ENCODE measurements at places on chromosomes 7 and 10.

GRCh38 chr10:118967160-118967559, 62.4 kb upstream of the NANOS1 start:
- no peak for DNase-seq

DNA sequence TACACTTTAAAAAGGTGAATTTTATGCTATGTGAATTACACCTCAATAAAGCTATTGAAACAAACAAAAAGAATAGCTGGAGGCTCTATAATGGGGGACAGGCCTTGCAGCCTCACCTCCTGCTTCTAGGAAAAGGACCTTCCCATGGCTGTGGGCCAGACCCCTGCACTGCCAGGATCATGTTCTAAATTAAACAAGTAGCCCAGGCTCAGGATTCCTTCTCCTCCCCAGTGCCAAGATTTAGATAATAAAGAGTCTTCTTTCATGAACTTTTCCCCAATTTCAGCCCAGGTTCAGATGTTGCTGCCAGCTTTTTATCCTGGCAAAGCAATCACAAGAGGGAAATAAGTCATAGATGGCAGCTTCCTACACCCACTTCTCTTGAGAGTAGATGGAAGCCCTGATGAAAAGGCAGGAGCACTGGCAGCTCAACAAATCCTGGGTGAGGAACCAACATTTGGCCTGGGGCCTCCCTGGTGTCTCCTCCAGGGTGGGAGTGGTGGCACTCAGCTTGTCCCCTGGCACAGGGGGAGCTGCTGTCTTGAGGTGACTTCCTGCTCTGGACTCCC, 22.2 kb upstream of the CAMK2B start:
- no peak for DNase-seq

DNA sequence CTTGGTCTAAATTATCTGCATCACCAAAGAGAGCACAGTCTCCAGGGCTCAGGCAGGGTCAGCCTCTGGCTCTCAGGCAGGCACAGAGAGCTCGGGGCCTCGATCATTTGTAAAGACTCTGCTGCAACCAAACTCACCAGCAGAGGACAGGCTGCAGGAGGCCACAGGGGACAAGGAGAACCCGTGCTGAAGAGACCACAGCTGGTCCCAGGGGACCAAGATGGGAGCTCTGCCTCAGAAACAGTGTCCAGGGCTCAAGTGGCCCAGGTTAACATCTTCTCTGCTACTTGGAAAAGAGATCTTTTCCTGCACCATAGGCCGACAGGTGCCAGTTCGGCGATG, 543.2 kb downstream of the PTPRN2 start:
- no peak for DNase-seq

GRCh38 chr10:127196282-127197153, at the start of gene INSYN2A:
INSYN2A (minus strand) TSS chr10:127196591; CDS start chr10:127176395, 20,196 bp downstream.
- DNase-seq, result no peak

GRCh38 chr10:44011603-44011981, 362.9 kb upstream of the ZNF32 start:
- DNase-seq, result no peak

DNA sequence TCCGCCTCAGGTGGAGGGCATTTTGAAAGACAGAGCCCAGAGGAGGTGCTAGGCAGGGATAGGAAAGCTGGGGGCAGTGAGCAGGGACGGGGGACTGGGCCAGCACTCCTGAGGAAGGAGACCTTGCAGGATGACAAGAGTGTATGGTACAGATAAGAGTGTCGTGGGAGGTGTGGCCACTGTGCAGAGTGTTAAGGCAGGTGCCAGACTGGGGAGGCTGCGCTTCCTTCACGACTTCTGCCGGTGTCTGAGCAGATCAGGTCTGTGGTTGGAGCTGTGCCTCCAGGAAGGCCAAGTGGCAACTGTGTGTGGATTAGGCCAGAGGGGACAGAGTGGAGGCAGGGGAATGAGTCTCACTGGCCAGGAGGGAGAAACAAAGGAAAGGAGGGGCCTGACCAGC, 161.7 kb downstream of the HIBADH start:
- DNase-seq, result no peak

GRCh38 chr10:50456719-50457118, 167.0 kb downstream of the SGMS1 start:
- DNase-seq, result no peak

DNA sequence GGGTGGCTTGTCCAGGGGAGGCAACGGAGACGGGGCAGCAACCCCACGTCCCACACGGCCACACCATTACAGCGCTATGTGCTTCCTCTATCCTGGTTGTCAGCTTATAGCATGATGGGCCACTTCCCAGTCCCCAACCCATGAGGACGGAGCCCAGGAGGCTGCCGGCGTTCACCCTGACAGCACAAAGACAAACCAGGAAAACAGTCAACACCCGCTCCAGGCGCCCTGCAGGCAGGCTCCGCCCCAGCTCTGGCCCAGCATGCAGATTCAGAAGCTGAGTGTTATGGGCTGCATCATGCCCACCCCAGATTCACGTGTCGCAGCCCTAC, 14.8 kb downstream of the WDR86 start:
- no peak for DNase-seq

DNA sequence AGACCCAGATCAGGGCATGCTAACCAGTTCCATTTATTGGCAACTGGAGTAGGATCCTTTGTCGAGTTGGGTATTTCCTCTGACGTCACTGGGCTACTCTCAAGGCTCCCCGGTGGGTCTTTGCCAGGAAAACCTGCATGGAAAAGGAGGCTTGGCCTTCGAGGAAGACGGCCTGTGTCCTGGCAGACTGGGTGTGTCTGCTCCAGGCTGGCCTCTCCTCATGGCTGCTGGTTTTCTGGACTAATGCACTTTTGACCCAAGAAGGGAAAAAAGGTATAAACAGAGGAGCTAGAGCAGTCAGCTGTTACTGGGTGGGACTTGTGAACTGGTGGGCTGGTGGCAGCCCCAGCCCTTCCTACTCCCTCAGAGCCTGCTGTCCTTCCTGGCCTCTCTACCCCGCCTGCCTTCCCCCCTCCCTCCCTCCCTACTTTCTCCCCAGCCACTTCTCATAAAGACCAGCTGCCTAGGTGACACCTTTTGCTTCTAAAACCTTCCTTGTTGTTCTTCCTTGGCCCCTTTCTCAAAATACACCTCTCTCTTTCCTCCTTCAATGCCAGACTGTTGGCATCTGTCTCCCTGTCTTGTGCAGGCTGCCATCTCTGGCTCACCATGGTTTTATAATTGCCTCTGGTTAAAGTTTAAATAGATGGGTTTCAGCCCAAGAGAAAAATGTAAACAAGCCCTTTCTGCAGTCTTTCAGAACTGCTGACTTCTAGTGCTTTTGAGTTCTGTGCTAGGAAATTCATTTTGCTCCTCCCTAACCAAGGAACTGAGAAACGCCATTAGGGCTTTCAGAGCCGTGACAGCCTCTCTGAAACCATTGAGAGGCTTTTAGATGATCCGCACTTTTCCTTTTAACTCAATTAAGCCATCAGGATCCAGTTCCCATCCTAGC, 101.8 kb upstream of the MKLN1 start:
- no peak for DNase-seq

DNA sequence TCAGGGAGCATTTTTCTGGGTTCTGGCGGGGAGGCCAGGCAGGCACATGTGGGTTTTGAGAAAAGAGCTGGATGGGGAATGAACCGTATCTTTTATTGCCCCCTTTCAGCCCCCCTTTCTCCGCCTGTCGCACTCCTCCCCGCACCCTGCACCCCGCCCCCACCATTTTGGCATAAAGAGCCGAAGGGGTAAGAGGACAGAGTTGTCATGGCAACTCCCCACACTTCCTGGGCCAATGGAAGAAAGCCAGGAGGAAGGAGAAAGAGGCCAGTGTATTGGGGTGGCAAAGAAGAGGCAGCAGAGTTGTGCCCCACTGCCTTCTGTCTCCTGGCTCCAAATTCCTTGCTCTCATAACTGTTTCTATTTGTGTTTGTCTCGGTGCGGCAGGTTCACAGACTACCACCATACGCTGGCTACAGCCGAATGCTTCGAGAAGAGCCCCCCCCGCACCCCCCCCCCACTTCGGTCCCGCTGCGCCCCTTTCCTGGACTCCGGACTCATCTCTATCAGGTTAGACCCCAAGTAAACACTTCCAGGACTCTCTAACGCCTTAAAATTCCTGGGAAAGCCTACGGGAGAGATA, 3.4 kb downstream of the KCNIP2 start:
- no peak for DNase-seq

GRCh38 chr7:147593271-147594057, 997.1 kb upstream of the C7orf33 start:
- DNase-seq, result no peak

DNA sequence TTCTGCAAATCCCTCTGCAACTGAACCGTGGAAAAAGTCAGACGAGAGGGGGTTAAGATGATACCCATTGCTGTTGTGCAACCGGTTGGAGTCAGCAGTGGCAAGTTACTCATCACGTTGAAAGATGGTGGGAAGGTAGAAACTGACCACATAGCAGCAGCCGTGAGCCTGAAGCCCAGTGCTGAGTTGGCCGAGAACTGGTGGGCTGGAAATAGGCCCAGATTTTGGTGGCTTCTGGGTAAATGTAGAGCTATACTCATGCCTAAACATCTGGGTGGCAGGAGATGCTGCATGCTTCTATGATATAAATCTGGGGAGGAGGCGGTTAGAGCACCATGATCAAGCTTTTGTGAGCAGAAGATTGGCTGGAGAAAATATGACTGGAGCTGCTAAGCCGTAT, 78.6 kb downstream of the ARL5B start:
- no peak for DNase-seq

GRCh38 chr10:68471063-68471585, 649 bp downstream of the DNA2 start:
- no peak for DNase-seq

GRCh38 chr7:142385491-142386340, 127.9 kb upstream of the PRSS58 start:
- DNase-seq, result no peak

- DNase-seq, result no peak
Observed at GRCh38 chr10:47379445-47379785, 4.7 kb downstream of the ZNF488 start.

DNA sequence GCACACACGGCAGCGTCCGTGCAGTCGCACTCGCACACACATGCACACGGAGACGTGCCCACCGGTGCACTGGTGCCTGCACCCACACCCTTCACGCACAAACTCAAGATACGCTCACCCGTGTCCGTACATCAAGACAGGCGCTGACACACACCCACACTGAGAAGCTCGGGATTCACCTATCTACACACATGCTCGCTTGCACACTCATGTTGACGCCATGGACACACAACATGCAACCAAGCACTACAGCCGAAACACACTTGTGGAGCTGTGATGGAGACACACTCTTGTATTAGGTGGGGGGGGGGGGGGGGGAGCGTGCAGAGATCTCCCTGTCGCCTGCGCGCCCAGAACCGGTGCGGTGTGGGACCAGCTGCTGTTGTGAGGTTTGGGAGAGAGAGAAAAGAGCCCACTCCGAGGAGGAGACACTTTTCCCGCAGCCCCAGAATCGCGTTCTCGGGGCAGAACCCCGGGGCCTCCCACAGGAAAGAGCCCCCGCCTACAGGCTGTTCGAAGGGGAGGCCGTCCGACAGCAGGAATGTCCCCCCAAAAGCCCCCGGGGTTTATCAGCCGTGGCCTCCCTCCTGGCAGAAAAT, 605 bp upstream of the NFKB2 start:
- peak; percentile 53 for DNase-seq

DNA sequence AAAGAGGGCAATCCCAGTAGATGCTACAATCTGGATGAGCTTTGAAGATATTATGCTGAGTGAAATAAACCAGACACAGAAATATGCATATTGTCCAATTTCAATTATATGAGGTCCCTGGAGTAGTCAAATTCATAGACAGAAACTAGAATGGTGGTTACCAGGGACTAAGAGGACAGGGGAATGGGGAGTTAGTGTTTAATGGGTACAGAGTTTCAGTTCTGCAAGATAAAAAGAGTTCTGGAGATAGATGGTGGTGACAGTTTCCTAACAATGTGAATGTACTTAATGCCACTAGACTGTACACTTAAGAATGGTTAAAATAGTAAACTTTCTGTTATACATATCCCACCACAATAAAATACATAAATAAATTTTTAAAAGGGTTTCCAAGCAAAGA, 236.6 kb downstream of the ELMO1 start:
- DNase-seq, result no peak

GRCh38 chr10:88472540-88472939, 110.6 kb downstream of the RNLS start:
- DNase-seq, result no peak

DNA sequence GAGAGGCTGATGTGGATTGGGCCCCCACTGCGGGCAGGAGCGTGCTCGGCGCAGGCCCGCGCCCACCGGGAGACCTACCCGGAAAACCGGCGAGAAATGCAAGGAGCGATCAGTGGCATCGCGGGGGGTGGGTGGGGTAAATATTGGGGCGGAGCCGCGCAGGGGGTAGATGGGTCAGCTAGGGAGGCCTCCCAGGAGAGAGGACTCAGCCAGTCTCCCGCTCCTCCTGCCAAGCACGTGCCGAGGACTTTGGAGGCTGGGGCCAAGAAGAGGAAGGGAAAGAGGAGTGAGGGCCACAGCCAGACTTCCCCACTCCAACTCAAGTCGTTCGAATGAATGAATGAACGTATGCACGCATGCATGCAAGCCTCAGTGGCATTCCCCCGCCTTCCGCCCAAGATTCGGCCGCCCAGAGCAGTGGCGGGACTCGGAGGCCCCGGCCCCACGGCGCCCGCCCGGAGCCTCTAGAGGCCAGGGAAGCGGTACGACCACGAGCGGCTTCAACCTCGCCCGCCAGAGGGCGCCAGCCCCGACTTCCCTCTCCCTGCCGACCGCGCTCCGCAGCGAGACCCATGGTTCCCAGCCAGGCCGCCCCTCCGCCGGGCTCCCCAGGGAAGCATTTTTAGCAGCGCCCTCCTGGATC, 3.6 kb downstream of the NPM3 start:
- peak; percentile 98 for DNase-seq

DNA sequence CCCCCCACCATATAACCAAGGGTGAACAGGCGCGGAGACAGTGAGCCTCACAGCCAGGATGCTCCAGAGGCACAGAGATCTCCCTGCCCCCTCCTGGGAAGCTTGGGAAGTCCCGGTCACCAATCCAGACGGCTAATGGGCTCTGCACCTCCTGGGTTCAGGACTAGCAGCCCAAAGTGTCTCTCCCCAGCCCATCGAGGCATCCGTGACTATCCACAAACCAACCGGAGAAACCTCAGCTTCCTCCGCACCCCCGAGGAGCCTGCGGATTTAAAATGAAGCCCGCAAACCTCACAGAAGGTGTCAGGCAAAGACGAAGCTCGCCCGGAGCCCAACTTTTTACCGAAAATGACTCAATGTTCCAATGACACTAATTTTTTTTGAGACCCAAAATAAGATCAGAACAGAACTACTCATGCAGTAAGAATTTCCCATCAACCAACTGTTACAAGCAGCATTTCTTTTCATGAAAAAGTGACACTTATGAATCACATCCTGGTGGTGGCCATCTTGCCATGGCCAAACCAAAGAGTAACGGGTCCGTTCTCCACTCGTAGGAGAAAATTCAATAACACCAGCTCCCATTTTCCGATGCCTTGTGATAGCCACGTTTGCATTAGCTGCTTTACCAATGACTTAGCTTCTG, 6.0 kb downstream of the PDGFA start:
- no peak for DNase-seq

Measured in 8988T (cell line).